Endothelial cell of umbilical vein (primary cell): ENCODE measurements at places on chromosomes 3 and 15. TPM values are rescaled to one million over a fixed set of nuclear protein-coding genes. Genes with fewer than 3 reads are reported as not detected.

DNA sequence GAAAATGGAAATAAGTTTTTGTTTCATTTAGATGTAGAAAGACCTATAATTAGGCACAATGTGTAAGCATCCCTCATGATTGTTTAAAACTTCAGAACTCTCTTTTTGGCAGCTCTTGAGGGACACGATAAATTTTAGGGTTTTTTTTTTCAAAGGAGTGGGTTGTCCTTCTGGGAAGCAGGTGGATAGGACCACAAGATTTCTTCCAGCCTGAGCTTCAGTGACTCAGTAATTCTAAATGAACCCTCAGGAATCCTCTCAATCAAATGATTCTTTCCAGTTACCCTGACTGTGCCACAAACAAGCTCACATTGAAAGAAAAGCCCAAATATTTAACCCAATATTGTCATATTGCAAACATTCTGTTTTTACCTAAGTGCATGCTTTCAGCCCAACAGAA lies 45.1 kb downstream of the COL8A1 start:
- no peak for DNase-seq
- no peak overlapping the region for H3K27ac ChIP-seq
- no peaks in the 10 kb centered on the region for H3K4me1 ChIP-seq
- H3K36me3 ChIP-seq = no peaks in the 10 kb centered on the region
- no peak overlapping the region for H3K4me3 ChIP-seq

- H3K4me1 ChIP-seq = no peaks in the 10 kb centered on the region
- no peak overlapping the region for H3K4me3 ChIP-seq
- DNase-seq = no peak
- H3K27me3 ChIP-seq = no peaks in the 10 kb centered on the region
- no peak overlapping the region for H3K27ac ChIP-seq
- no peaks in the 10 kb centered on the region for H3K36me3 ChIP-seq
These were observed 55.4 kb upstream of the KCNMB2 start for GRCh38 chr3:178480795-178481194.

DNA sequence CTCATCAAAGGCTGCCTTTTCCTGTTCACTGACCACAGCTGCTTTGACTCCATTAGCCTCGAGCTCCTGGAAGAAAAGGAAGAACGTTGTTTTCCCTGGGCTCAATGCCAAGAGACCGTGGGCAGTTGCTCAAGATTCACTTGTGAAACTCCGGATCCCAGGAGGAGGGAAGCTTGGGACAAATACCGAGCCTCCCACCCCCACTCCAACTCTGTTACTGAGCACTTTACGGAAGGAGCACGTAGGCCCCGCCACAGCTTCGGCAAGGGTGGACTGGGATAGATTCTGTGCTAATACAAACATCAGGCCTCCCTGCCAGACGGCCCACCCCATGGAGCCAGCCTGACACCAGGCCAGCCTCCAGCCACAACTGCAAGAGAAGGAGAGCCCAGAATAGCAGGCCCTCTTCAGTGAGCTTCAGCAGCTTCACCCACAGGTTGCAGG lies 10.8 kb upstream of the FANCD2 start:
- DNase-seq = peak; percentile 91
- H3K27me3 ChIP-seq = no peaks in the 10 kb centered on the region
- no peak overlapping the region for H3K4me3 ChIP-seq
- peaks cover 16% of the 10 kb centered on the region for H3K4me1 ChIP-seq

DNA sequence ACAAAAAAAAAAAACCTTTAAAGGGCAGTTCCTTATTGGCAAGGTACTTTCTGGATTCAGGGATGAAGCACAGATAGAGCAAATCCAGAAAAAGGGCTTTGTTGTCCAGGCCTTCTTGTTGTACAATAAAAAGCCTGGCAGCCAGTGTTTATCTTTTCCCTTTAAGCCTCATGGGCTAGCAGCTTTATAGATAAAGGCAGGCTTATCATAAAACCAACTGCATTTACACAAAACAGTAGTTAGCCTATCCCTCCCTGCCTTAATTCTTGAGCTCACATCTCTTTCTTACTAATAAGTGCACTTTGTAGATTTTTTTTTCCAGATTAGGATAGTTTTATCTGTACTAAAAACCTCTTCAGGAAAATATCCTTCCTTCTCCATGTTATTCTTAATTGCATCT lies 662.8 kb upstream of the CCDC54 start:
- H3K4me3 ChIP-seq = no peak overlapping the region
- no peaks in the 10 kb centered on the region for H3K36me3 ChIP-seq
- no peak for DNase-seq
- H3K4me1 ChIP-seq = no peaks in the 10 kb centered on the region
- H3K27me3 ChIP-seq = no peaks in the 10 kb centered on the region

WDR73 gene
- 28.2 and 29.1 TPM in 2 replicates for total RNA-seq

GRCh38 chr3:133381346-133382109 lies 18.3 kb upstream of the BFSP2 start:
- H3K27ac ChIP-seq = no peak overlapping the region
- no peak for DNase-seq
- no peaks in the 10 kb centered on the region for H3K27me3 ChIP-seq
- H3K36me3 ChIP-seq = no peaks in the 10 kb centered on the region
- H3K4me3 ChIP-seq = no peak overlapping the region
- peaks cover 8% of the 10 kb centered on the region for H3K4me1 ChIP-seq

DNA sequence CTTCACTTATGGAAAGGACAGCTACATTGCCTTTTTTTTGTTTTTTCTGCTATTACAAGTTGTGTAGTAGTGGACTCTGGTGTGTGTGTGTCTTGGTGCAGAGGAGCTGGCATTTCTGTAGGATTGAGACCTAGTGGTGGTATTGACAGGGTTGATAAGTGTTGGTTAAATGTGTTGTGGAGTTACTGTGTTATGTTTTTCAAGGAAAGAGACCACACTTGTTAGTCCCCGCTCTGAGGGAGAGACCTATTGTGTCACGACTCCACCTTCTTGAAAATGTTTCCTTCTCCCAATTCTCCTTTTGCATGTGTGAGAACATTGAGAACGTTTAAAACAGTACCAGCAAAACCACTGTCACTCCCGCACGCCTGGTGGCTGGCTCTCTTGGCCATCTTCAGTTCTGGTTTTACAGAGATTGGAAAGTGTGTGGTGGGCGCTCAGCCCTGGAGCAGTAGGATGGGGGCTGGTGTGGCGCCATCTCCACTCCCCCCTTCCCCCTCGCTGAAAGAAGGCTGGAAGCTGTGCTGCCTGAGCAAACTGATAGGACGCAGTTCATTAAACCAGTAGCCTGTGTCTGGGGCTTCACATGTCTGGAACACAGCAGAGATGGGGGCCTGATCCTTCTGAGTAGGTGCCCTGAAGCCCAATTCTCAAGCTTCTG lies 5.5 kb downstream of the KLF13 start:
- H3K4me1 ChIP-seq = peaks cover 3% of the 10 kb centered on the region
- no peak overlapping the region for H3K4me3 ChIP-seq
- no peaks in the 10 kb centered on the region for H3K27me3 ChIP-seq
- H3K36me3 ChIP-seq = no peaks in the 10 kb centered on the region
- no peak overlapping the region for H3K27ac ChIP-seq

TMEM108 gene
- total RNA-seq = 0.42 and 1.1 TPM in 2 replicates

GRCh38 chr3:2360815-2361214 lies 262.1 kb downstream of the CNTN4 start:
- no peaks in the 10 kb centered on the region for H3K36me3 ChIP-seq
- no peak for DNase-seq
- H3K27ac ChIP-seq = no peak overlapping the region
- H3K4me3 ChIP-seq = no peak overlapping the region
- no peaks in the 10 kb centered on the region for H3K4me1 ChIP-seq
- H3K27me3 ChIP-seq = no peaks in the 10 kb centered on the region

DNA sequence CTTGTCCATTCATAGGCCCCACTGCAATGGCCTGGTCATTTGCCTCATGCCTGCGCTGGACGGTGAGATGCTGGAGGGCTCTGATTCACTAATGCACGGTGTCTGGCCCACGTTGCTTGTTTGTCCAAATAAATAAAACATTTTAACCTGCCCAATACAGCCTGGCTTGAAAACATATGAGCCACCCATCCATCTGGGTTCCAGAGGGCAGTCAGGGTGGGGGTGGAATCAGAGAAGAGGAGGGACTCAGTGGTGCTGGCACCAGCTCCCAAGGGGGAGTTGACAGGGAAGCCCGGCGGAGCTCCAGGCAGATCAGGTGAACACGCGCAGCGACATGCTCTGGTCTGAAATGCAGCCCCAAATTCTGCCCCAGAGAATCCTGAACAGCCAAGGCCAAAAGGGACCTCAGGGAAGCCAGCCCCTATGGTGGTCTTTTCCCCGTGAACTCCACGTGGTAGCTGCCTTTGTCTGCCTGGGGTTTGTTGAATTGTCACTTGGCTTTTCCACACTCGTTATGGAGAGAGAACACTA lies 265.2 kb downstream of the UACA start:
- no peak for DNase-seq
- peaks cover 4% of the 10 kb centered on the region for H3K4me1 ChIP-seq
- no peak overlapping the region for H3K4me3 ChIP-seq
- H3K27ac ChIP-seq = no peak overlapping the region

KLF15 gene
- 1.4 and 3.0 TPM in 2 replicates for total RNA-seq

DNA sequence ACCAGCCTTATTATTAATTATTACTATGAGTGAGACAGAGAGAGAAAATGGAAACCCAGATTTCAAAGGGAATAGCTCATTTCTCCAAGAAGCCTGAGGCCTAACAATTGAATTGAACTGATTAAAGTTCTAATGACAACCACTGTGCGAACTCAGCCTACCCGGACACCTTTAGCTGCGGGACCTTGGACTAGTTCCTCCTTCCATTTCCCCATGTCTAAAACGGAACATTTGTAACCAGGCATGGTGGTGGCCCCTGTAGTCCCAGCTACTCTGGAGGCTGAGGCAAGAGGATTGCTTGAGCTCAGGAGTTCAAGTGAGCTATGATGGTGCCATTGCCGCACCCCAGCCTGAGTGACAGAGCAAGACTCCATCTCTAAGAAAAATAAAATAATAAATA lies 16.4 kb upstream of the RTP2 start:
- peaks cover 6% of the 10 kb centered on the region for H3K36me3 ChIP-seq
- H3K27ac ChIP-seq = no peak overlapping the region
- no peaks in the 10 kb centered on the region for H3K4me1 ChIP-seq

DNA sequence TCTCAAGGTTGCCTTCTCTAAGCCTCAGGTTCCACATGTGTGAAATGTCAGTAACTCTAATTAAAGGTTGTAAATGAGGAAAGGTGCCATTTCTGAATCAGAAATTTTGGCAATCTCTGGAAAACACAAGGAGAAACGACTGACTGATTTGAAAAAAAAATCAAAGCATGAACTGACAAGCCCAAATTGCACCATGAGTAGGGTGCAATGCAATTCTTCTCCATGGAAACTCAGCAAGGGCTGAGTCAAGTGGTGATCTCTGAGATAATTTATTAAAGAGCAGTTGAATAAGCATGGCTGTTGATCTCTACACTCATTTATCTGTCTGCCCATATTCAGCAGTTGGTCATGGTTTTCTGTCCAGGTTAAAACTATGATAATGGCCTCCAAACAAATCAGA lies 201.6 kb upstream of the CMC1 start:
- H3K4me1 ChIP-seq = no peaks in the 10 kb centered on the region
- H3K27ac ChIP-seq = no peak overlapping the region
- DNase-seq = no peak
- no peak overlapping the region for H3K4me3 ChIP-seq

DNA sequence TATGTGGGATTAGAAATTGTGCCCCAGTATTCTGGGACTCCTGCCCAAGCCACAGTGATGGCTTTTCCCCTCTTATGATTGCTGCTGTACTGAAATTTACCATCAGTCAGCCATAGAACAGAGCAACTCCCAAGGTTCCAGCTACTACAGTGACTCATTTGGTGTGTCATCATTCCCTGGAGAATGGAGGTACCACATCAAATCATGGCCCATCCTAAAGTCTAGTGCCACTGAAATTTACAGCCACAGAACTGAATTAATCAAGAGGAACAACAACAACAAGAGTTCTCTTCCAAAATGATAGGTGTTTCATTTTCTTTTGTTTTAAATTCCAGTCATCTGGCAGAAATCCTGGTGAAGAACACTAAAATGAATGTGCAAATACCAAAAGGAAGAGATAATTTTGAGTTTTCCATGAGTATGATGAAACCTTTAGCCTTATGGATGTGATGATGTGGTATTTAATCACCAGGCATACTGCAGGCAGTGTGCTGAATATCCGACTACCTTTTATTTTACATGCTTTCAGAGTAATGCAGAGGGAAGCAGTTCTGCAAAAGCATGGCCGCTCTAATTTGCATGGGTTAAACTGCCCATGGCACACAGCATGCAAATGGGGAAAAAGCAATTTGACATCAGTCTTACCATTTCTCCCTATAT lies 75.6 kb upstream of the SLC2A2 start:
- H3K4me3 ChIP-seq = no peak overlapping the region
- DNase-seq = no peak
- peaks cover 4% of the 10 kb centered on the region for H3K36me3 ChIP-seq
- no peaks in the 10 kb centered on the region for H3K27me3 ChIP-seq
- no peaks in the 10 kb centered on the region for H3K4me1 ChIP-seq
- H3K27ac ChIP-seq = no peak overlapping the region

GRCh38 chr3:154139996-154140436 lies 18.8 kb downstream of the ARHGEF26 start:
- DNase-seq = no peak
- no peak overlapping the region for H3K4me3 ChIP-seq
- H3K36me3 ChIP-seq = no peaks in the 10 kb centered on the region

- H3K36me3 ChIP-seq = no peaks in the 10 kb centered on the region
- H3K27ac ChIP-seq = no peak overlapping the region
These were observed 34.8 kb upstream of the SKIL start for GRCh38 chr3:170322566-170323269.

A4GNT gene
- total RNA-seq = not detected in 2 replicates

POLQ gene
- total RNA-seq = 9.5 and 10.8 TPM in 2 replicates

DNA sequence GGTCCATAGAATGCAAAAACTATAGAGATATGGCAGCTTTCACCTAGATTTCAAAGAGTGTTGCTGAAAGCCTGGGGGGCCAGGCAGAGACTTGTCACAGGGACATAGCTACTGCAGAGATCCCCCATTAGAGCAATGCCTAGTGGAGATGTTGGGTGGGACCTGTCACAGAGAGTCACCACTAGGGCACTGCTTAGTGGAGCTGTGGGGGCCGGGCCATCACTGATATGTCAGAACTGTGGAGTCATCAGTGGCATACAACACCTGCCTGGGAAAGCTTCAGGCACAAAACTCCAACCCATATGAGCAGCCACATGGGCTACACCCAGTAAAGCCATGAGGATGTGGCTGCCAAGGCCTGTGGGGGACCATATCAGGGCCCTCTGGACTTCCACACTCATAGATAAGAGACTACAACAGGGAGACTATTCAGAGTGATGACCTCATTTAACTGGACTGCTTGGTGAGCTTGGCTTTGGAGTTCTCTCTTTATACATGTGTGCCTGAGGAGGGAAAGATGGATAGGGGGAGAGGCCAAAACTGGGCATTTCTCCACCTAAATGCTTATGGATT lies 176.3 kb downstream of the ZNF621 start:
- no peaks in the 10 kb centered on the region for H3K4me1 ChIP-seq
- DNase-seq = no peak
- H3K27me3 ChIP-seq = no peaks in the 10 kb centered on the region
- no peaks in the 10 kb centered on the region for H3K36me3 ChIP-seq

GRCh38 chr3:171770689-171771620 lies 39.3 kb downstream of the PLD1 start:
- H3K36me3 ChIP-seq = no peaks in the 10 kb centered on the region
- H3K27ac ChIP-seq = peak overlapping the region; percentile 34
- H3K27me3 ChIP-seq = no peaks in the 10 kb centered on the region
- H3K4me1 ChIP-seq = peaks cover 16% of the 10 kb centered on the region
- peak overlapping the region; percentile 3 for H3K4me3 ChIP-seq

RBP2 gene
- total RNA-seq = not detected in 2 replicates
